ENCODE measurements at places on chromosomes 11 and 22. TPM values are rescaled to one million over a fixed set of nuclear protein-coding genes. Genes with fewer than 3 reads are reported as not detected.

Gene SLC5A12
- total RNA-seq = not detected

Gene CDC42EP1
- 95.3 TPM for total RNA-seq

Gene SPA17
- 3.4 TPM for total RNA-seq

Gene NLRP10
- not detected for total RNA-seq

Gene EFEMP2
- total RNA-seq = 48.2 TPM

Gene MPST
- 76.7 TPM for total RNA-seq

Gene JAML
- 4.0 TPM for total RNA-seq

Gene HEPN1
- total RNA-seq = not detected

Gene PATE2
- not detected for total RNA-seq

Gene PDE3B
- total RNA-seq = 2.3 TPM

Gene PNPLA5
- not detected for total RNA-seq

Gene VSIG10L2
- 0.97 TPM for total RNA-seq

Gene SLC22A6
- total RNA-seq = not detected

Gene SCGB1A1
- 11.6 TPM for total RNA-seq

Gene SPON1
- total RNA-seq = 104 TPM

Gene SLC25A17
- total RNA-seq = 44.1 TPM

Gene CNGA4
- 1.3 TPM for total RNA-seq

Gene GAS2
- 4.2 TPM for total RNA-seq

Gene NEU3
- total RNA-seq = 10.4 TPM

Gene MPZL2
- total RNA-seq = 16.2 TPM

Gene DRD2
- not detected for total RNA-seq

Gene ZBTB44
- 60.9 TPM for total RNA-seq

Gene FOXRED2
- 30.7 TPM for total RNA-seq

Gene UPK3A
- not detected for total RNA-seq

Gene TENM4
- 135 TPM for total RNA-seq

Gene IFITM10
- total RNA-seq = 0.98 TPM

Gene RAB38
- 1.8 TPM for total RNA-seq

Gene LMNTD2
- total RNA-seq = 1.4 TPM

Gene DTX4
- total RNA-seq = 11.3 TPM

Gene UBQLN3
- total RNA-seq = 1.0 TPM

Gene RFPL1
- total RNA-seq = not detected

Gene TBX10
- not detected for total RNA-seq

Gene NXPE4
- total RNA-seq = not detected

Gene LDHAL6A
- not detected for total RNA-seq

Gene NFAM1
- total RNA-seq = 1.4 TPM

Gene PATZ1
- 40.9 TPM for total RNA-seq

Gene GRM5
- not detected for total RNA-seq

Gene C1QTNF4
- 17.4 TPM for total RNA-seq

Gene STK33
- total RNA-seq = 26.3 TPM

Gene PGA3
- not detected for total RNA-seq

Gene OVOL1
- total RNA-seq = 0.24 TPM

Gene OR4D5
- total RNA-seq = not detected

Gene OR51B5
- total RNA-seq = 1.1 TPM

Gene PTPMT1
- total RNA-seq = 33.8 TPM

Gene ART1
- total RNA-seq = not detected

Gene DEPDC7
- 2.0 TPM for total RNA-seq

Gene ANO1
- 59.1 TPM for total RNA-seq
